Epithelial cell of esophagus (primary cell): ENCODE measurements at places on chromosomes 1 and 21.
A peak's percentile ranks its signal among the peaks of the same experiment; 100 is the strongest.

DNA sequence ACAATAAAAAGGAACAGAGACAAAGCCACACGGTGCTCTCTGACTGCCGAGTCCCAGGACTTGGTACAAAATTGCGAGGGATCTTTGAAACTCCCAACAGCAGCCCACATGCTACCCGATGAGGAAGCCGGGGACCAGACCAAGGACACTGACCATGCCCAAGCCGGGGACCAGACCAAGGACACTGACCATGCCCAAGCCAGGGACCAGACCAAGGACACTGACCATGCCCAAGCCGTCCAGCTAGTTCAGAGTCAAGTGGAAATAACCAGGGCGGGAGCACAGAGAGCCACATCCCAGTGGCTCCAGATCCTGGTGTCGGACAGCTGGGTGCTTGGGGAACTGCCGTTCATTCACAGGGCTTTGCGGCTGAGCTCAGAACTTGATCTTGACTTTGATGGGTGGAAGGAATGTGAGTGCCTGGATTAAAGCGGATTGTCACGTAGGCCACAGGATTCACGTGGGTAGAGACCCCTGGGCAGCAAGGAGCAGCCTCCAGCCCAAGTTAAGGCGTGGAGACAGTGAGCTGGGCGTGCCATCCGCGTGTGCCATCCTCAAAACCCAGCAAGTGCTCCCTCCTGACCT is 16.5 kb upstream of the TRAPPC10 start:
- no peak for DNase-seq

GRCh38 chr1:158943059-158943458 is 11.7 kb downstream of the PYHIN1 start:
- DNase-seq = peak; percentile 70

DNA sequence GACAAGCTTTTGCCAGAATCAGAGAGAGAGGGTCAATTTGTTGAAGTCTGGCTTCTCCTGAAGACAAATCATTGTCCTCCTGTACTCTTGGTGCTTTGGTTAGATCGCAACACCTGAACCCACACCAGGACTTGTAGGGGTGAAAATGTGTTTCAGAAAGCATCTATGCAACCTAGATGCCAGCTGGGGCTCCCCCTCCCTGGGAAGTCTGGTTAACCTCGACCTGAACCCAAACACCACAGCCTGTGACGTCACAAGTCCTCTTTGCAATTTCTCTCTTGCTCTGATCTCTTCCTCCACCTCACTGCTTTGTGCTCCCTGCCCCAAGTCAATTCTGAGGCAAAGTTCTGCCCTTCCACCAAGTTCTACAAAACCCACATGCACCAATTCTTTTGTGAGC is 42.8 kb upstream of the USP24 start:
- no peak for DNase-seq

DNA sequence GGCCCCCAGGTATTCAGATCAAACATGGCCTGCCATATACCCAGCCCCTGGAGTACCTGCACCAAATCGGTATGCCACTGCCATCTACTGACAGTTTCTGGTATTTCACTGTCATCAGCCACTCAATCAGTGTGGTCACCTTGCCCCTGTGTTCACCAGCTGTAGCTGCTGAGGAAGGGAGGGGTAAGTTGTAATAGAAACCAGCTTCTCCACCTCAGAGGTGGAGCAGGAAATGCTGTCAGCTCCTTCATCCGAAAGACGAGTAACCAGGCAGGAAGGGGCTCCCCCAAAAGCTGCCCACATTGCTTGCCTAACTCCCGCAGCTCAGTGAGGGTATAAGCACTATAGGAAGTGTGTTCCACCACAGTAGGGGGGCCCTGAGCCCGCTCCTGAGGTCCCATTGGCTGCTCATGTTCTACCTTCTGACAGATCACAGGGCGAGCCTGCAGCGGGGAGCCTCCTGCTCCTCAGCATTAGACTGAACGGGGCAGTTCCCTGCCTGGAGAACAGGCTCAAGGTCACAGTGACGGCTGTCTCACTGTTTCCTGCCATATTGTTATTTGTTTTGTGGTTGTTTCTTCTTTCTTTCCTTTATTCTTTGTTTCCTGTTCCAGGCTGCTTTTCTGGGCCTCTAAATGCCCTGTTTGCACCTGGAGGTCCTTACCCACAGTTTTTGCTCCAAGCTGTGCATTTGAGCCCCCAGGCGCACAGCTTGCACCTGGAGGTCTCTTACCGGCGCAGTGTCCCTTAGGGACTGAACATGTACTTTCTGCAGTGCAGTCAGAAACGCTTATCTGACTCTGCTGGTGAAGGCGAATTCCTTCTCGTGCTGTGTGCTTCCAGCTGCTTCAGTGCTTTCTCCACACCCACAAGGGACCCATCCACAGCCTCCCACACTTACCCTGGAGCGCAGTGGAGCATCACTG is 1638.3 kb downstream of the MRPL39 start:
- no peak for DNase-seq

DNA sequence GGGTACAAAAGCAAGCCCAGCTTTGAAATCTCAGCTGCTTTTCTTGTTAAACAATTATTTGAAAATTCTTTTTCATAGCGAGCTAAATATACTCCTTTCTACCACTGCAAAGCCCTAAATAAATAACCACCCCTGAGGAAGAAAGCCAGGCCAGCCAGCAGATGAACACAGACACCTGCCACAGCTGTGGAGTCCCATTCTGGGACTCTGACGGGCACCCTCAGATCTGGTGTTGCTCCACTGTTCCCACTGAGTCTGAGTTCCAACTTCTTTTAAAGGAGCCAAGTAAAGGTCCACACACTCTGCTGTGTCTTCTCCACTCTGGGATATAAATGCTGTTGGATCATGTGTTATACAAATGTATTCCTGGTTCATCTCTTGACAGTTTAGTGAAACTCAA is 77.6 kb upstream of the COA6 start:
- DNase-seq = no peak

GRCh38 chr1:243179720-243180119 is 75.4 kb downstream of the CEP170 start:
- no peak for DNase-seq

DNA sequence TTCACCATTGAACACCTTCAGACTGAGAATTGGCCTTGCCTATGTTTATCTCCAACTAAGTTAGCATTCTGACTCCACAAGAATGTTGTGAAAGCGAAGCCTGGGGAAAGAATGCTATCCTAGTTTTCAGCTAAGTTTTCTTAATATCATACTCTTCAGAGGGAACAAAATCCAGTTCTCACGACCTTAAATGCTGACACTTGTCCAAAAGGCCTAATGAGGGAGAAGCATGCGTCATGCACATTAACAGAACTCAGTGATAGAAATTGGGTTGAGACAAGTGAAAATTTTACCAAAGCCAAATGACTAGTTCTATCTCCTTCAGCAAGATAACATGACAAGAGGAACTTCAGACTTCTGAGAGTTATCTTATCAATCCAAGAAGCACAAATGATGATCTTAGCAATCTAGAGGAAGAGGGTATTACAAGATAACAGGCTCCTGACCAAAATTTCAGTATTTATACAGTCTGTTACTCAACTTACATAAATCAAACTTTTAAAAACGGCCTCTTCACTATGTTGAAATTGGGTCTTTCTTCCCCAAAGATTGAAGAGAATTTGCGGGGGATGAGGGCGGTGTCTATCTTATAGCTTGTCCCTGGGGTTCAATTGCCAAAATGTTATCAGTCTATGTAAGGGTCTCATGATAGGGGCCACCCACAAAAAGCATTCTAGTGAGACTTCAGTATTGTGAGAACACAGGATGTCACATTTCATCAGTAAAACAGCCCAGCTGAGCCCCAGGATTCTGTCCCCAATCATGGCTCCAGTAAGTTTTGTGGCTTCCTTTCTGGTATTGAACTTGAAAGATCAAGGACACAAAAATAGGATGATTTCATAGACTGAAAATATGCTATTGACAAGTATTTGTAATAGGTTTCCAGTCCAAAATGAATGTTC is 26.5 kb upstream of the SLC45A3 start:
- no peak for DNase-seq

- peak; percentile 93 for DNase-seq
Observed at GRCh38 chr1:52002038-52002917, 11.8 kb upstream of the RAB3B start.

DNA sequence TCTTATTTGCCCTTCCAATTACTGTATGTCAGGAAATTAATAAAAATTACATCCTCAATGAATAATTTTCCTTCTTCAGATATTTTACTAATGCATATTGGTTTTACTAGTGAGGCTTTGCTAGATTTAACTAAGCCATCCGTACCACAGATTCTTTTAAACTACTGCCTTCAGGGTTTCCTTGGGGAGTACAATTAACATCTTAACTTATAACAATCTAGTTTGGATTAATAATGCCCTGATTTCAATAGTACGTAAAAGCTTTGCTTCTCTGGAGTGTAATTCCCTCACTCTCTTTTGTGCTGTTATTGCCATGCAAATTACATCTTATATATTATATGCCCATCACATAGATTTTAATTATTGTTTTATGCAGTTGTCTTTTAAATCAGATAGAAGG is 24.3 kb upstream of the F3 start:
- no peak for DNase-seq

DNA sequence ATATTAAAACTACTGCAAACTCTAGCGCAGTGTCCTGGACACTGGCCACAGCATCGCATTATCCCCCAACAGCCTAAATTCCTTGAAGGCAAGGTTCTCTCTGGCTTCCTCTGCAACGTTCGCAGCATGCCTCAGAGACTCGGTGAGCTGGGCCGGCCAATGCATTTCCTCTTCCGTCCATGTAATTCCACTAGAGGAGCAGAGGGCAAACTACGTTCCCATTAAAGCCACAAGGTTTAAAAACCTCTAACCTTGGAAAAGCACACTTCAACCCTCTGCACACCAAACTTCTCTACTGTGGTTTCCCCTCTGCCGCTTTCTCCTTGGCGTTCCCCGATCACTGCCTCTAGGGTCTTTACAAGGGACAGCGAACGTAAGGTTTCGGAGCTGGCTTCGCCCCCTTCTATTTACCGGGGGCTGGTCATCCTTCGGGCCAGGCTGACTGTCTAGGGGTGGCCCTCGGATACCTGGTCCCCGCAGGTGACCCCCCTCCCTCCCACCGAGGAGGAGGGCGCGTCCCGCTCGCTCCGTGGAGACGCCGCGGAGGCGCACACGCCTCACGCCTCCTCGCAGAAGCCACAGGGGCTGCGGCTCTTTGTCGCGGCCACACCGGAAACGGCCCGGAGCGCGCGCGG is 456 bp upstream of the SMYD2 start:
- peak; percentile 40 for DNase-seq

DNA sequence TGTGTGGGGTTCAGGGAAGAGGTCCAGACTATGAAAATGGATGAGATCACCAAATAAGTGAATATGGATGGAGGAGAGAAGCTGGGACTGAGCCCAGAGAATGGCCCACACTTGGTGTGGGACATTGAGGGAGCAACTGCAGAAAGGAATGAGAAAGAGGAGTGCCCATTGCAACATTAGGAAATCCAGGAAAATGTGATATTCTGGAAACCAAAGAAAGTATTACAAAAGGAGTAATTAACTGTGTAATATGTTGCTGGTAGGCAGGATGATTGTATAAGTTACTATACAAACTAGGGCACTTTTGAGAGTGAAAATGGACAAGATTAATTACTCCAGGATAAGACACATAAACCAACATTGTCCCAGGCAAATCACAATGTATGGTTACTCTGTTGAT is 59.8 kb upstream of the ARTN start:
- DNase-seq = no peak

- DNase-seq = peak; percentile 5
Observed at GRCh38 chr1:60073605-60074278, at the start of gene C1orf87. TSS of gene C1orf87 (minus strand) at chr1:60073770. CDS start at chr1:60072643, 1,127 bp downstream.

DNA sequence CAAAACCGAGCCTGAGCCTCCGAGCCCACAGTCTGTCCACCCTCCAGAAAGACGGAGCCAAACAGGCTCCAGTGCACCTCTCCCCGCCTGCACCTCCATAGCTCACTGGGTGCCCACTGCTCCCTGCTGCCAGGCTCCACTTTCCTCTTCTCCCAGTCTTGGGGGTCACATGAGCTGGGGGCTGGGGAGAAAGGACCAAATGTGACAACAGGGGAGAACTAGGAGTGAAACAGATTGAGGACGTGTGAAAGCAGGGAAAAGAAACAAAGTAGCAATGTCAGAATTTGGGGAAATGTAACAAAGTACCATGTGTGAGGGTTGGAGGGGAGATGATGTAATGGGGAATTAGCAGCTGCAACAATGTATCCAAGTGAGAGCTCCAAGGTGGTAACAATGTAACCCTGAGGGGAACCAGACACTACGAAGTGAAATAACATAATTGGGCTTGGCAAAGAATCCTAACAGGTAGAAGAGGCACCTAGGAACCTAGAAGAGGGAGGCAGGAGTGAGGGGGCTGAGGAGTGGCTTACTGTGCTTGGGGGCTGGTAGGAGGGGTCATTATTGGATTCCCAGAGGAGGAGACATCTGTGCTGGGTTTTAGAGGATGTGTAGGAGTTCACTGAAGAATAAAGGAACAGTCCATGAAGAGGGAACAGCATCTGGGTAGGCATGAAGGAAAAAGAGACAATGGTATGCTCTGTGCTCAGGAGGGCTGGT is 12.5 kb downstream of the SDC3 start:
- DNase-seq = no peak

- peak; percentile 42 for DNase-seq
Observed at GRCh38 chr1:154607106-154607608, 829 bp downstream of the ADAR start.

- DNase-seq = no peak
Observed at GRCh38 chr1:114108751-114109255, 44.9 kb downstream of the SYT6 start.

GRCh38 chr1:51192213-51192843 is 43.7 kb upstream of the RNF11 start:
- DNase-seq = peak; percentile 81

GRCh38 chr1:1243807-1244191 is 2.7 kb downstream of the C1QTNF12 start:
- DNase-seq = no peak

GRCh38 chr1:154405747-154406571 is 816 bp downstream of the IL6R start:
- DNase-seq = peak; percentile 79

DNA sequence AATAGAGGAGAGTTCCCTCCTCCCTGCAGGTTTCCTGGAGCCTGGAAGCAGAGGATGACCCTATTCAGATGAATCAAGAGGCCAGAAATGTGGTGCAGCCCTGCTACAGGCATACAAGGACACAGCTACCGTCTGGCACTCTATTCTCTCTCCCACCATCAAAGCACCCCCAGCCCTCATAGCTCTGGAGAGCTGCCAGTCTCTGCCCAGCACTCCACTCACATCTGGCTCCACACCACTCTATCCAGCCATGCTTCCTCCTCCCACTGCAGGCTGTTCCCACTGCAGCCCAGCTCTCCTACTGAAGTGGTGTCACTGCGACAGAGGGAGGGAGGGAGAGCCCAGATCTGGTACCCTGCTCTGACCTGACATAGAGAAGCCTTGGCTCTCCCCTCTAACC is 18.4 kb downstream of the SYT2 start:
- DNase-seq = no peak

DNA sequence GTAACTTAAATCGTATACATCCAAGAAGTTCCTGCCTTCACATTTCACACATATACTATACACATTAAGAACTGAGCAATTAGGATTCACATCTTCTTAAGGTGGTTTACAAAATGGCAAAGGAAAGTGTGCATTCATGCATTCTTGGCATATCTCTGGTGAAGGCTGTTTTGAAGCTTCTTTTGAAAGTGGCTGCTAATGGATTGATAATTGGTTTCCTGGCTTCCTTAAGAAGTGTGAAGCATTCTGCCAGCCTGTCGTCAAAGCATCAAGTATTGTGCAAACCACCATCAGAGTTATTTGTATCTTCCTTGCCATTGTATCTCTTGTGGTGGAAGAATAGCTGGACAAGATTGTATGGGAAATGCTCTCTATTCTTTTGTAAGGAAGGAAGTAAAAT is 95.1 kb upstream of the HMGB4 start:
- no peak for DNase-seq
